ENCODE measurements at places on chromosomes 5 and 9. TPM values are rescaled to one million over a fixed set of nuclear protein-coding genes. Genes with fewer than 3 reads are reported as not detected.

- DNase-seq, result no peak
Measured at GRCh38 chr9:91223000-91223399, 138.7 kb downstream of the AUH start.

Gene FOXD4
- total RNA-seq, result not detected

Gene SCGB3A2
- not detected for total RNA-seq

GRCh38 chr9:25960178-25960577, 281.9 kb upstream of the TUSC1 start:
- DNase-seq, result no peak

DNA sequence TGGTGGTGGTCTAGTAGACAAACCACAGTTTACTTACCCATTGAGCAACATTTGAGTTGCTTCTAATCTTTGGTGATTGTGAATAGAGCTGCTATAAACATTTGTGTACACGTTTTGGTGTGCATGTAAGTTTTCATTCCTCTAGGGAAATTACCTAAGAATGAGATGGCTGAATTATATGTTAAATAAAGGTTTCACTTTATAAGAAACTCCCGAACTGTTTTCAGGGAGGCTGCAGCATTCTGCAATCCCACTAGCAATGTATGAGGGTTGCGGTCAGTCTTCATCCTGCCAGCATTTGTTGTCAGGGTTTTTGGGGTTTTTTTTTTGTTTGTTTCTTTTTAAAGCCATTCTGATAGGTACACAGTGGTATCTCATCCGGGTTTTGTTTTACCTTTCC, 45.7 kb upstream of the PPARGC1B start:
- no peak for DNase-seq

DNA sequence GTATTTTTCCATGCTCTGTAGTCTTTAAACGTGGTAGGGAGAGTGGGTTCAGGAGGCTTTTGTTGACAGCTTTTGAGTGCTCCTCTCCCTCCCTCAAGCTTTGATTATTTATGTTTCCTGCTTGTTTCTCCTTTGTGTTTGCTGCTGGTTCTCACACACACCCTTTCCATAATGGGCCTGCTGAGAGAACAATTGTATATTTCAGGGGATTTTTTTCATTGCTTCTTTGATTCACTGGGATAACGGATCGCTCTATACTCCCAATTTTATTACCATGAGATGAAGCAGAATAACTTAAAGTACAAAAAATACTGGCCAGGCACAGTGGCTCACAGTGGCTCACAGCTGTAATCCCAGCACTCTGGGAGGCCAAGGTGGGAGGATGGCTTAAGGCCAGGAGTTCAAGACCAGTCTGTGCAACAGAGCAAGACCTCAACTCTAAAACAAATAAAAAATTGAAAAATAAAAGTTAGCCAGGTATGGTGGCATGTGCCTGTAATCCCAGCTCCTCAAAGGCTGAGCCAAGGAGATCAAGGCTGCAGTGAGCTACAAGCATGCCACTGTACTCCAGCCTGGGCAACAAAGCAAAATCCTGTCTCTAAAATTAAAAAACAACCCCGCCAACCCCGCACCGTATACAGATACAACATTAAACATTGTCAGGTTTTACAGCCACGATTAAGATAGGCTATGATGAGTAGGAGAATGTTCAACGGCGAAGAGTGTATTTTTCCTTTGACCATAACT, 66.9 kb downstream of the USP20 start:
- no peak for DNase-seq

Gene RNF208
- total RNA-seq, result 2.3 TPM

Gene GZMA
- total RNA-seq, result 4.2 TPM

Gene SPATA31C1
- not detected for total RNA-seq

Gene HOMER1
- 2.7 TPM for total RNA-seq

DNA sequence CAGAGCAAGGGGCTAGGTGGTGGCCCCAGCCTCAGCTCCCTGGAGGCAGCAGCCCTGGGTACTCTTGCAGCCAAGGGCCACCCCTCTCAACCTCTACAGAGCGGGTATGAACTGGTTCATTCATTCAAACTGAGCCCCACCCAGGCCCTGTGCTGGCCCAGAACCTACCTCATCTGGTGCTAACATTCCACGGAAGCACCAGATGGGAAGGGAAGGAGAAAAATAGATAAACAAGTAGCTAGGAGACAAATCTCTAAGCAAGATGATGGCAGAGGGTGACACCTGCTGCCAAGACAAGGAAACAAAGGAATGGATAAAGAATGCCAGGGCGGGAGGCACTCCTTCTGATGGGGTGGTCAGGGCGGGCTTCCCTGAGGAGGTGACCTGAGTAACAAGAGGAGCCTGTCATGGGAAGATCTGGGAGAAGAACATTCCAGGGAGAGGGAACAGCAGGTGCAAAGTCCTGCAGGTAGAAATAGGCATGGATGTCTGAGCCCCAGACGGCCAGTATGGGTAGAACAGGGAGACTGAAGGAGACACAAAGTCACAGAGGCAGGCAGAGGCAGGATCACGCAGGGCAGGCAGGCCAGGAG, 6.1 kb downstream of the ST6GALNAC4 start:
- no peak for DNase-seq

DNA sequence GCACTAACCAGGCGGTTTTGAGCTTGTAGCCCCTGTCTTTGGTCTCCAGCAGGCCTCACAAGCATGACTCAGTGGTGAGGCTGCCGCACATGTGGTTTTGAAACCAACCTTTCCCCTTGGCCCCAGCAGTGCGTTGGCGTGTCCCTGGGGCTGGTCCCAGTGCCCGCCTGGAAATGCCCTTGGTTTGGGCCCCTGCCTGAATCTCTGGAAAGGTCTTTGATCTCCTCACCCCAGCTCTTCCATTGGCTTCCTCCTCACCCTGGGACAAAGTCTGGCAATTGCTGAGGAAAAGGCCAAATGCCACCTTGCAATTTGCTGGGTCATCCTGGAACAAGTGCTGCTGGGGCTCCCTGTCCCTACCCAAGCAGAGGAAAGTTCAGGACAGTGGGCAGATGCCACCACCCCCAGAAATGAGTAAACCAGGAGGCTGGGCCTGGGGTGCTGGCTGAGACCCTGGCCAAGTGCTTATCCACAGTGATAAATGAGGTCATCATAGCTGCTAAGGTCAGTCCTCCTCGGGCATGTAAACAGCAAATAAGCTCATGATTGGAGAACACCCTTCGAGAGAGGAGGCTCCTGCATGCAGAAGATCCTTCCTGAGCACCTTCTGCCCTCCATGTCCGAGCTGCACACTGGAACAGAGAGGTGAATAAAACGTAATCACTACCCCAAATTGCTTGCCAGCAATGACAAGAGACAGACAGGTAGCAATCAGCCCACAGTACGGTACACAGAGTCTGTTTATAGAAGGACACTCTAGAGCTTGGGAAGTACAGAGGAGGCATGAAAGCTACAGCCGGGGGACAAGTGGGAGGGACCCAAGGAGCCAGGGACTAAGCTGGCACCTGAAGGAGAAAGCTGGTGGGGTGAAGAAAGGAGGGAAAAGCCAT, 98.9 kb upstream of the CPEB4 start:
- no peak for DNase-seq

DNA sequence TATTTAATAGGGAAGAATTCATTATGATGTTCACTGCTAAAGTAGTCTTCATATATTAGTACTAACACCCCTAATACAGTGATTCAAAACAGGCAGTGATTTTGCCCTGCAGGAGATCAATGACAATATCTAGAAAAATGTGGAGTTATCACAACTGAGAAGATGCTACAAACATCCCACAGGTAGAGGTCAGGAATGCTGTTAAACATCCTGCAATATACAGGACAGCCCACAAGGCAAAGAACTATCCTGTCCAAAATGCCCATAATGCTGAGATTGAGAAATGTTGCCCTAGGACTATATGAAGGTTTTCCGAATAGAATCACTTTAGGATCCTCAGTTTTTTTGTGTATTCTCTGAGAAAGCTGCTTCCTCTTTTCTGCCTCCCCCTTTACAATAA, 15.3 kb downstream of the RORB start:
- DNase-seq, result no peak

DNA sequence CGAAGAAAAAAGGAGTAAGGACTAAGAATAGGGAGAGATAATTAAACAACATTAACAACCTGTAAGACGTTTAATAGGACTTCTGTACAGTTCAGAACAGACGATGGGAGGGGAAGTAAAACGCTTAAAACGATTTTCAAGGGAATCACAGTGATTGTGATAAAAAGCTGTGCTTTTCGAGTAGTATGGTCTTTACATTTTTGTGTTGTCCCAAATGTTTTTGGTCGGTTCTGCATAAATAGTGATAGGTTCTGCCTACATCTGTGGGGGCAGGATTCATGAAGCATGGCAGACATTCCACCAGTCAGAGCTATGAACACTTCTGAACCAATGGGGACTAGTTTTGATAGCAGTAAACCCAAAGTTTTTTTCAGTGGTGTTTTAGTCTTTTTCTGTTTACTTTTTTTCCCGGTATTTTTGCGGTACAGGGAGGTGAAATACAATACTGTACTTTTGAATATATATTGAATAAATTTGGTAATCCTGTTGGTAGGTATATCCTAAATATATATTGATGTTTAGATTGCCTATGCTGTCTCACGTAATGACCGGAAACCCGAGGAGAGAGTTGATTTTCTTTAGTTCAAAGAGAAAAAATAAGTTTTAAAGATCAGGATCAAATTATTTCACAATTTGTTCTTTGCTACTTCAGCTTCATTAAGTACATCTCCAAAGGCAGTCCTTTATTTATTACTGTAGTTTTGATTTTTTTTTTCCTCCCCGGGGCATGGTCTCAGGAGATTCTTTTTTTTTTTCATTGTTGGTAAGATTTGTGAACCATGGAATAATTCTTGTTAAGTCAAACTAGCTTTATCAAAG, 1.3 kb downstream of the ERBIN start:
- DNase-seq, result no peak

DNA sequence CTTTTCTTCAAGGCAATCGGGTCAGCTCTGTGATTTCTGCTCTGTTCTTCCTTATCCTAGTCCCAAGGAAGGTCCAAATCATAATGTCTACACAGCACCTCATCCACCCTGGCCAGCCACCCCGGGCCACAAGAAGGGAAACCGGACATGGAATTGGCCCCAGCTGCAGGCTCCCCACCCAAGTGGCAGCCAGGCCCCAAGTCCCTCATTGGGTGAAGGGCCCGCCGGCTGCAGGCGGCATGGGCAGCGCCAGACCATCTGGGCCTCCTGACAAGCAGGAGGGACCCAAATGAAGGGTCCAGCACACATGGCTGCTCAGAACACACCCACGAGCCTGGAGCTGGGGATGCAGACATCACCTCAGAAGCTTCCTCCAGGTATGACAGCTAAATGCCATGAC, 33.7 kb downstream of the BICD2 start:
- DNase-seq, result no peak

DNA sequence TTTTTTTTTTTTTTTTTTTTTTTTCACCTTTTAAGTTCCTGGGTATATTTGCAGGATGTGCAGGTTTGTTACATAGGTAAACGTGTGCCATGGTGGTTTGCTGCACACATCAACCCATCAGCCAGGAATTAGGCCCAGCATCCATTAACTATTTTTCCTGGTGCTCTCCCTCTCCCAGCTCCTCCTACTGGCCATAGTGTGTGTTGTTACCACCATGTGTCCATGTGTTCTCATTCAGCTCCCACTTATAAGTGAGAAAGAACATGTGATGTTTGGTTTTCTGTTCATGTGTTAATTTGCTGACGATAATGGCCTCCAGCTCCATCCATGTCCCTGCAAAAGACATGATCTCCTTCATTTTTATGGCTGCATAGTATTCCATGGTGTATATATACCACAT, 350.5 kb downstream of the MAN2A1 start:
- no peak for DNase-seq

Data from stomach (tissue), 19 donors.